ENCODE measurements at places on chromosomes 12 and 14. TPM values are rescaled to one million over a fixed set of nuclear protein-coding genes. Genes with fewer than 3 reads are reported as not detected.

DNA sequence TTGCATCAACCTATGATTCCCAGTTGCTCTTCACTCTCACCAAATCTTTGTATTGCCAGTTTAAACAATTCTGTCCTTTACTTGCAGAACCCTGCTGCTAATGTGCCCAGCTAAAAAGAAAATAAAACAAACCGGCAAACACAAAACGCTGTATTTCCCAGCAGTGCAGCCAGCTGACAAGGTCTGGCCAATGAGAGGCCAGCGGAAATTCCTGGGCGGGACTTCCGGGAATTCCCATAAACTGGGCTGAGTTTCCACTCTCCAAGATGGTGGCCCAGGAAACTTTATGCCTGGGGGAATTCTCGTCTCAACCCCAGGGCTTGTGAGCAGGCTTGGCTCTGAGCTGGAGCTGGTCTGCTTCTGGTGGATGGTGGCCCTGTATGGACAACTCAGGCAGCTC, 807.3 kb upstream of the TMEM132C start:
- no peak for DNase-seq

GRCh38 chr12:109428037-109428629, 49.0 kb downstream of the KCTD10 start:
- peak; percentile 82 for DNase-seq

GRCh38 chr12:78183824-78184223, 353.1 kb downstream of the NAV3 start:
- no peak for DNase-seq

GRCh38 chr12:52442600-52443061, 8.5 kb upstream of the KRT75 start:
- peak; percentile 25 for DNase-seq

DNA sequence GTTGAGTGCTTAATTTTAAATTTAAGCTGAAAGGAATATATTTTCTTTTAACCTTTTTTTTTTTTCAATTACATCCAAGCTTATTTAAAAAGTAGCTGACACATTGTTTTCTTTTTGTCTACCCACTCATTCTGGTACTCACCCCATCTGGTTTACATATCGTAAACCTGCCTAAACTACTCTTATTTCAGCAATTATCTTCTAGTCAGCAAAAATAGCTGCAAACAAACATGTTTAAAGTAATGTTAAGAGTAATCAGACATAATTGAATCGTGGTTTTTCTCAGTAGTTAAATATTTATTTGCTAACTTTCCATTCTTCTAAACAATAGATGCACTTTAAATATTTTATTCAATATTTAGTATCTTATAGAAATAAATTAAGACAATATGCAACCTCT, 492.7 kb upstream of the MGAT4C start:
- DNase-seq, result no peak

The LGR5 gene
- total RNA-seq, result not detected

Data from mucosa of gallbladder (tissue), 1 donor.